ENCODE measurements at places on chromosomes 7 and 10.

- no peak for DNase-seq
Measured at GRCh38 chr7:31304446-31304845, 36.1 kb downstream of the NEUROD6 start.

- DNase-seq, result no peak
Measured at GRCh38 chr7:230274-230673, 37.9 kb downstream of the FAM20C start.

- no peak for DNase-seq
Measured at GRCh38 chr7:39304178-39304577, 262.0 kb upstream of the YAE1 start.

GRCh38 chr10:131043039-131043691, 268.4 kb downstream of the TCERG1L start:
- no peak for DNase-seq

GRCh38 chr7:148050492-148051158, 539.9 kb upstream of the C7orf33 start:
- DNase-seq, result no peak

- no peak for DNase-seq
Measured at GRCh38 chr10:8889538-8889937, 835.0 kb downstream of the GATA3 start.

GRCh38 chr7:138667535-138668228, 33.5 kb downstream of the SVOPL start:
- no peak for DNase-seq

GRCh38 chr7:1013581-1013980, 30.6 kb downstream of the CYP2W1 start:
- DNase-seq, result no peak

- no peak for DNase-seq
Measured at GRCh38 chr7:4727914-4728705, 46.0 kb downstream of the FOXK1 start.

DNA sequence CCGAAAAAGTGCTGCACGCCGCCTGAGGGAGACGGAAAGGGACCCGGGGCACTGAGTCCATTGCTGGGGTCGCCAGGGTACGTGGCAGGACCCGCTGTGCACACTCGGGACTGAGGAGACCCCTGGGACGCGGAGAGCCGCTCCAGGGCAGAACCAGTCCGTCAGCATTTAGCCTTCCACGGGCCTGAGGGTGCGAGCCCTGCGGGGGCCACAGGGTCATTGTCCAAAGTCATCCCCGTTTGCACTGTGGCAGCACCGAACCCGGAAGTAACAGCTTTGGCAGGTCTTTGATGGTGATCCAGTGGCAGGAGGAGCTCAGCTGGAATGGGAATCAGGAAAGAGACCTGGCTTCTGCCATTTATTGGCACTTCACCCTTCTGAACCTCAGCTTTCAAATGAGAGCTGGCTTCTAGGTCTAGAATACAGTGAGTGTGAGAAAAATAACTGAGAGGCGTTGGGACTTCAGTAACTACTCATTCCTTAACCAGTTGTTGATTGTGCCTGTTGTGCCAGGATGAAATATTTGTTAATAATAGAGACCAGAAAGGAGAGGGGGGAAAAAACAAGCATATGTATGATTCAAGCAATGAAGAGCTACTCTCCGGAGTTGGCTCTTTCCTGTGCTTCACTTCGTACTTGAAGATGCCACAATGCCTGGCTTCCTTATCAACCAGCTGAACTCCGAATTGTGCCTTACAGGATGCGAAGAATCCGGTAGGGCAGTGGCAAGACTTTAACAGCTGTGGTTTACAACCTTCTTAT, 811 bp upstream of the ARHGAP12 start:
- no peak for DNase-seq

DNA sequence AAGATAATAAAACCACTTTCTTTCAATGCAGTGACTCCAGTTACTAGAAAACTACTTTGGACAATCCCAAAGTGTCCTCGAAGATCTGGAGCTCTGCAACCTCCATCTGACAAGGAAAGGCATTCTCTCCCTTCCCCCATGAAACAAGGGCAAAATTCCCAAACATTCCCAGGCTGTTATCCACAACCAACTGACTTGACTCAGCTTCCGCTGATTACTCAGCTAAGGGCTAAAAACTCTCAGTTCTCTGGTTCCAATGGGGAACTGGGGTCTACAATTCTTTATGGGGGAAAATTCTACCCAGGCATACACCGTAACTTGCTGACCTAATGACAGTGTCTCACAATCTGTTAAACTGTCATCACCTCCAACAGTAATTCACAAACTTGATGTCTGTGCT, 48.4 kb downstream of the SFMBT2 start:
- no peak for DNase-seq

- DNase-seq, result no peak
Measured at GRCh38 chr7:55212176-55212575, 153.0 kb upstream of the LANCL2 start.

GRCh38 chr10:50885097-50885859, at the start of gene A1CF:
Gene A1CF, minus strand, starts transcription at chr10:50885627. Its CDS starts 25,687 bp downstream, at chr10:50859940.
- DNase-seq, result no peak

GRCh38 chr7:48109848-48110663, 21.0 kb downstream of the UPP1 start:
- DNase-seq, result peak; percentile 74

DNA sequence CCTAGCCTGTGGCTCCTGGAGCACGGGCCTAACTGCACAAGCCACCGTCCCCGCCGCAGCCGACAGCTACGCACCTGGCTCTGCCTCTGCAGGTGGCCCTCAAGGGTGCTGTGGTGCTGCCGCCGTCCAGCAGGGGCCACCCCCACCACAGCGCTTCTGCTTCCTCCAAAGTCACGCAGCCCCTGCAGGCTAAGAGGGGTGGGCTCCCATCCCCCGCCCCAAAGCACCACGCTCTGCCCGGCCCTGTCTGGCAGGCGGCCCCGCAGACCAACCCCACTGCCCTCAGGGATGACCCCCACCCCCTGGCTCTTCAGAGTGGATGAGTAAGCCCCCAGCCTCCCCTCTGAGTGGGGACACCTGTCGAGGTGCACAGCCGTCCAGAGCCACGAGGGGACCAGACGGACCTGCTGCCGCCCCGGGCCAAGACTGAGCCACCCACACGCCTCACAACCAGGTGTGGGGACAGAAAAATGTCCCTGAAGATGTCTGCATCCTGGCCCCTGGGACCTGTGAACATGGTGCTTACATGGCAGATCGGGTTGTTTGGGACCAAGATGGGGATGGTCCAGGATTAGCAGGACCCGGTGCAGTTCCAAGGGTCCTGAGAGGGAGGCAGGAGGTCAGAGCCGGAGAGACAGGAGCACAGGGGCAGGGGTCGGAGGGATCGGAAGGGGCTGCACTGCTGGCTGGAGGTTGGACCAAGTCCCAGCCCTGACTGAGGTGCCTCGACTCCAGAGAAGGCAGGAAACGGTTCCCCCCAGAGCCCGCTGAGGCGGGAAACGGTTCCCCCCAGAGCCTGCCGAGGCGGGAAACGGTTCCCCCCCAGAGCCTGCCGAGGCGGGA, 9.0 kb upstream of the ADAP1 start:
- DNase-seq, result no peak

DNA sequence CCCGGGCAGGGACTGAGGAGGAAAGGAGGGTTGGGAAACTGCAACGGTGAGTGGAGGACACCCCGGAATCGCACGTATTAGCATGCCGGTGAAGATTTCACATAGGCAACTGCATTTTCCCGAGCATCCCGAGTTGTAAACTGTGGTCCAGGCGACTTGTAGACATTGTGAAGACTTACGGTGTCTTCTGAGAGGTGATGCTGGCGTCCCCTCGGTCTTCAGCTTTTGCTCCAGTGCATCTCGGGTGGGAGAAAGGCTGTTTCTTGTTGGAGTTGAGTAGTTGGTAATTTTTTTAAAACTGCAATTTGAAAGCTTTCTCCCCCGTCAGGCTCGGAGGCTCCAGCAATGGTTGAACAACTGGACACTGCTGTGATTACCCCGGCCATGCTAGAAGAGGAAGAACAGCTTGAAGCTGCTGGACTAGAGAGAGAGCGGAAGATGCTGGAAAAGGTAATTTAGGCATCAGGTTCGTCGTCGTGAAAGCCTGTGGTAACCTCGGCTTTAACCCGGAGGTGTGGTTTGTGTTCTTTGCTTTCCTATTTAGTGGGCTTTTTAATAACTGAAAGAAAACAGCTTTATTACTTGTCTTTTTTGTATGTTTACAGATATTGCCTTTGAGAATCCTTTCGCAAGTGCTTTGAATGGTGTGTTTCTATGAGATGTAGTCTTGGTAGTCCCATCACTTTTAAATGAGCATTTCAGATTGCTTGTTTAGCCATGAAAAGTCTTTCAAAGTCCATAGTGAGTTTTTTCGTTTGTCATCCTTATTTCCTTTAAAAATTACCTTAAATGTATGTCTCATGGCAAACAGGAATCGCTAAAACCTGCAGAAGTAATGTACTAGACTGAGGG, 687 bp downstream of the HELLS start:
- no peak for DNase-seq

DNA sequence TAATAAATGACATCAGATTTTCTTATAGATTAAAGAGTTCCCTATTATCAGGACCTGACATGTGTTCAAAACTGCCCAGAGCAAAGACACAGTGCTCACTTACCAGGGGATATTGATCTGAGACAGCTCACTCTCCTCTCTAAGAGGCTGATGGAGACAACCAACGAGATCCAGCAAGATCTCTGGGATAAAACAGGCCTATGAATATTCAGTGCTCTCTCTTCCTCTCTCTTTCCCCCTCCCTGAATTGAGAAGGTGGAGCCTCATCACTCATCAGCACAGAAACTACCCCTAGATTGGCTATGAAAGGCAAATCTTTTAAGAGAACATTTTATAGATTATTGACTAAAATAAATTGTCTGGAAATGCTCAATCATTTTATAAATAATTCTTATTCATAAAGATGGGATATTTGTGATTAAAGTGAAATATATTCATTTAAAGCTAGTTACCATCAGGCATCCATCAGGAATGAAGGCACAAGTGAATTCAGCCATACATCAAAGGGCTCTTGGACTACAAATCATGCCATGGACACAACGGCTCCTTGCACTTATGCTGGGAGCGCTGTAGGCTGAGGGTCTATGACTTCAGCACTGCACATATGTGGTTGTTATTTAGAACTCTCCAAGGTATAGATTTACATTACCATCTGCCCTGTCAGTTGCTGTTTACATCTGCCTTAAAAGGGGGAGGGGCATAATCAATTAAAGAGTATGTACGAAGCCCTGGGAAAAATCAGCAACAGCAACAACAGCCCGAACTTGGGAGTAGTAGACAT, 3.4 kb upstream of the PPP1R17 start:
- no peak for DNase-seq

DNA sequence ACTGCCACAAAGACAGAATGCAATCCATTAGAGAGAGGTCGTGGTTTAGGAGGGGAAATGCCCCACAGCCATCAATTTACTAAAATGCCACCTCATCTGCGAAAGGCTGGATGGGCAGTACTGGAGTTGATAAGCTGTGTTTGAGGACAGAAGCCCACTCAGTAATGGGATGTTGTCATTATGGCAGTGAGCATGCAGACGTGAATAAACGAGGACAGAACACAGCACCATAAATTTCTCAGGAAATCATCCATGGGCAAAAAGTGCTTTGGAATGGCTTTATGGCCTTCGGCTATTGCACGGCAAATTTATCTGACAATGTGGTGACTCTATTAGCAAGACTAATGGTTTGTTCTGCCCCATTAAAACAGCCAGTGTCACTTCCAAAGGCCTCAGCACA, 15.9 kb upstream of the C10orf53 start:
- no peak for DNase-seq

DNA sequence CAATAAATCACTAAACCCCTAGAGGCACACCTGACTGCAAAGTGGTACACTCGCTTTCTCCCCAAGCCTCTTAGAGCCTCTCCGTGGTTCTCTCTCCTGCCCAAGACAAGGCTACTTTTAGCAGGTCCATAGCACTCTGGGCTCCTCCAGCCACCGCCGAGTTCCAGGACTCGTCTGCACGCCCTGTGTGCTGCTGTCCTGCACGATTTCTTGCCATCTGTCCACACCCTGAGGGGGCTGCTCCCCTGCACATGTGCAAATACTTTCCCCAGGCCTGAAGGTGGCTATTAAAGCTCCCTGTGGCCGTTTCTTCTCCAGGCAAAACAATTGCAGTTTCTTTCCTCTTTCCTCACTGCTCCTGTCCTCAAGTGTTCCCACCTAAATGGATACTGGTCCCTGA, 414.3 kb downstream of the PLXNA4 start:
- no peak for DNase-seq

DNA sequence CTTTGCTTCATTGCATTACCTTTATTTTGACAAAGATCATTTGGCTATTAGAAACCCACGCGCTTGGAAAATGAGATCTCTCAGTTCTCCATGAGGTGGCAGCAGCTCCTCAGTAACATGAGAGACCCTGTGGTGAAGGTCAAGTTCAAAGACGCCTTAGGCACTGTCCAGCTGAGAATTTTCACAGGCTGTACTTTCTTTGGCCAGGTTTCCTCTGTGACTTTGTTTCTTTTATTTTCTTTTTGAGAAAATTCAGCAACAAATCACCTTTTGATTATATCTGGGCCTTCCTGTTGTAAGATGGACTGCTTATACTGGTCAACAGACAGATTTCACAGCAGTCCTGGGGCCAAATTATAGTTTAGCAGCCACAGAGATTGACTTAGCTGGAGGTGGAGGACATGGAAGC, 54.5 kb downstream of the RAB18 start:
- no peak for DNase-seq

All from stimulated activated CD4-positive, alpha-beta T cell treated with anti-CD3 and anti-CD28 coated beads, Interleukin-12 subunit alpha, Interleukin-12 subunit beta, amount 100 ng/mL, for 24 hours (primary cell).